ENCODE measurements at places on chromosomes 2 and 18.

- DNase-seq: no peak
Observed at GRCh38 chr2:8409461-8410260, 272.2 kb upstream of the ID2 start.

GRCh38 chr2:206521115-206521514, 77.8 kb downstream of the ADAM23 start:
- DNase-seq: no peak

- no peak for DNase-seq
Observed at GRCh38 chr18:24112874-24113615, 25.8 kb upstream of the CABYR start.

- DNase-seq: no peak
Observed at GRCh38 chr18:75122334-75122958, 86.5 kb downstream of the PTGR3 start.

DNA sequence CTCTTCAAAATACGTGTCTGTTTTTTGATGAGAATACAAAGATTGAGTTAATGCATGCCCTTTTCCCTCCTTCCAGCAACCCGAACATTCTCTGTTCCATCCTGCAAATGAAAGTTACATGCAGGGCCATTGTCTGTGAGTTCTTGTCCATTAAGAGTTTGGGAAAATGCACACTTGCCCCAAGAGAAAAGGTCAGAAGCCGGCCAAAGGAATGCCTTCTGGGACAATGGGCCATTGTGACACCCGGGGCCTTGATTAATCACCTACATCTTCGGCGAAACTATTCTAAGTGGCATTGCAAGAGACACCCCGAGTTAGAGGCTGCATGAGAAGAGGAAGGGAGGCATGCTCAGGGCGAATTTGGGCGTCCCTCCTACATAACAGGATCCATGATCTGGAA, 73.7 kb upstream of the COPS8 start:
- no peak for DNase-seq

- no peak for DNase-seq
Observed at GRCh38 chr2:48771241-48772014, 15.9 kb upstream of the LHCGR start.
